ENCODE measurements at places on chromosomes 11 and 22.
A peak's percentile ranks its signal among the peaks of the same experiment; 100 is the strongest.

- DNase-seq, result no peak
These were observed 151.6 kb upstream of the MTMR2 start for GRCh38 chr11:96075532-96075959.

DNA sequence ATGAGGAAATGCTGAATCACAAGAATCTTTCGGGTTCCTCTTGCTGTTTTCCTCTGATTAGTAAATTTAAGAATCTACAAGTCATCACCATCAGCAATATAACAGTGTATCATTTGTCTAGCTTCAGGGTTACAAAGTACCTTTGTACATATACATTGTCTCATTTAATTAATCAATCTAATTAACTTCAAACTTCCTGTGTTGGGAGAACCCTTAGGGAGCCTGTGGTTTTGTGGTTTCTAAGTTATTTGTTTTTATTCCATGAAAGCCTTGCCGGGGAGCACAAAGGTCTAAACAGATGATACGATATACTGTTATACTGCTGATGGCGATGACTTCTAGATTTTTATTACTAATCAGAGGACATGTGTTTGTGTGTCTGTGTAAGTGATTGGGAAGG lies 41.0 kb downstream of the TIMP3 start:
- no peak for DNase-seq

DNA sequence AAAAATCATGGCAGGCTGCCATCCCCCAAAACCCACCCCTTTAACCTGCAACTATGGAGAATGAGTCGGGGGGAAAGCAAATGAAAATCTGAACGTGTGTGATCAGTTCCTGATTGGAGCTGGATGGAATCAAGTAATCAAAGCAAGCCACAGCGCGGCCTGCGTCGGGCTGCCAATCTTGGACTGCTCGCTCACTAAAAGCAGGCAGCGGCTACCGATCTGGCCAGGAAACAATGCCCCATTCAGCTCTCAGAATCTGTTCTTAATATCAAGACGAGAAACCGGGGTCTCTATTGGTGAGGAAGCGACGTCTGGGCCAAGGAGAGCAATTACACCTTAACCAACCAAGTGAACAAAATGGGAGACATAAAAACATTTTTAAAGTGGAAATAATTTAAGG lies 472.2 kb downstream of the SOX6 start:
- no peak for DNase-seq

GRCh38 chr11:1565173-1565903 lies 6.7 kb downstream of the DUSP8 start:
- no peak for DNase-seq

DNA sequence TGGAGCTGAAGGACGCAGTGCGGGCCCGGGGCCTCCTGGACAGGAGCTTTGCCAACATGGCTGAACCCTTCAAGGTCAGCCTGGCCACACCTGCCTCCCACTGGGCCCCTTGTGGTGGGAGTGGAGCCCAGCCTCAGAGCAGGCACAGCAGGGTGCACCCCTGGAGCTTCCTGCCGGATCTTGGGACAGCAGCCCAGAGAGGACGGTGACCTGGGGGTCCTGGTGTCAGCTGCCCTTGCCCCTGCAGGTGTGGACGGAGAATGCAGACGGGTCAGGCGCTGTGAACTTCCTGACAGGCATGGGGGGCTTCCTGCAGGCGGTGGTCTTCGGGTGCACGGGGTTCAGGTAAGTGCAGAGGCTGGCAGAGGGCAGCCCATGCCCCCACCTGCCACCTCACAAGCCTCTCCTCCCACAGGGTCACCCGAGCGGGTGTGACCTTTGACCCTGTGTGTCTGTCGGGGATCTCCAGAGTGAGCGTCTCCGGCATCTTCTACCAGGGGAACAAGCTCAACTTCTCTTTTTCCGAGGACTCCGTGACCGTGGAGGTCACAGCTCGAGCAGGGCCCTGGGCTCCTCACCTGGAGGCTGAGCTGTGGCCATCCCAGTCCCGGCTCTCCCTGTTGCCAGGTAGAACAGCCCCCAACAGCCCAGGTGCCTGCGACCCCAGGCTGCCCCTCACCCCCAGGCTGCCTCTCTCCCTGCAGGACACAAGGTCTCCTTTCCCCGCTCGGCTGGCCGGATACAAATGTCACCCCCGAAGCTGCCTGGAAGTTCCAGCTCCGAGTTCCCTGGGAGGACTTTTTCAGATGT lies 5.1 kb downstream of the PGGHG start:
- no peak for DNase-seq

- no peak for DNase-seq
These were observed 54.1 kb downstream of the MYH9 start for GRCh38 chr22:36333644-36334043.

DNA sequence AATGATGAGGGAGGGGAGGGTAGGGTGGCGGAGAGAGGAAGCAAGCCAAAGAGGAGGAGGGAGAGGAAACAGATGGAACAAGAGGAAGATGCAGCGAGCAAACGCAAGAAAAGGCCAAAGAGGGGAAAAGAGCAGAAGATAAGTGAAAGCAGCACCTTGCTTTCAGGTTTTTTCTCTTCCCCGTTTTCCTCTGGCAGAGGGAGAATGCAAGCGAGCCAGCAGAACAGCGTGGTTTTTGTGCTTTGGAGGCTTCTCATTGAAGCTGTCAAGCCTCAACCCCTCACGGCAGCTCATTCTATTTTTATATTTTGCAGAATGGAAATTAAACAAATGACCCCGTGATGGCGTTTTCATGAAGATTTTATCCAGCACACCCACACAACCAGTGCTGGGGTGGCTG lies 67.1 kb upstream of the GRAMD1B start:
- no peak for DNase-seq

DNA sequence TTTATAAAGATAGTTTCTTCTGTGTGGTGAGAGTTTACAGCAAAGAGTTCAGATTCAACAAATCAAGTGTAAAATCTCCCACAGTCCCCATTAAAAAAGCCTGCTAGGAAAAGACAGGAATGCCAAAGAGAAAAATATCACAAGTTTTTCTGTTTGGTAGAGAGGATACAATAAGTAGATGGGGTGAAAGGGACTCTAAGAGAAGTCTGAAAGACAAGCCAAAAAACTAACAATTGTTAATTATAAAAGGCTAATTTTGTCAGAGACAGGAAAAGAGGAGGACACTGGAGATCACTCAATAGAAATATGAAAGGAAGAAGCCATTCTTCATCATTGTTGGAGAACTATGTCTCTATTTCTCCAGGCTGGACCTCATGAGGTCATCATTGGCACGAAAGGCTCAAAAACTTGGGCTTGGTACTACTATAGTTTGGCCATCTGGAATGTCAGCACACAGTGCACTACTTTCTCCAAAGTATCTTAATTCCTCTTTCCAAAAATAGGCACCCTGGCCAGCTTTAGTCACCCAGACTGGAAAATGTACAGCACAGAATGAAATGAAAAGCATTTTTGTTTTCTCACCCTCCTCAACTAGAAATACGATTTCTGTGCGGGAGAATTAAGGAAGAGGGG lies 531 bp upstream of the SOX6 start:
- no peak for DNase-seq

DNA sequence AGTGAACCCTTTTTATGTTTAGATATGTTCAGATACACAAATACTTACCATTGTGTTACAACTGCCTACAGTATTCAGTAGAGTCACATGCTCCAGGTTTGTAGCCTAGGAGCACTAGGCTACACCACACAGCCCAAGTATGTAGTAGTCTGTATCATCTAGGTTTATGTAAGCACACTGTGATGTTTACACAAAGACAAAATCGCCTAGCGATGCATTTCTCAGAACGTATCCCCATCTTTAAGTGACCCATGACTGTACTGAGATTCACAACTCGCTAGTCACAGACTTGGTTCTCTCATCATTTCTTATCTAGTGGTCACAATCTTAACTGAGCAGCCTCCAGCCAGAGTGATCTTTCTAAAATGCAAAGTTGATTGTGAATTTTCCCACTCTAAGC lies 119.2 kb downstream of the RASSF10 start:
- DNase-seq, result no peak

GRCh38 chr11:132901638-132902471 lies 630.4 kb downstream of the OPCML start:
- no peak for DNase-seq

GRCh38 chr11:117907276-117908108 lies 21.7 kb downstream of the TMPRSS13 start:
- peak; percentile 56 for DNase-seq

GRCh38 chr22:29341849-29342127 lies 26.3 kb upstream of the RASL10A start:
- DNase-seq, result no peak

DNA sequence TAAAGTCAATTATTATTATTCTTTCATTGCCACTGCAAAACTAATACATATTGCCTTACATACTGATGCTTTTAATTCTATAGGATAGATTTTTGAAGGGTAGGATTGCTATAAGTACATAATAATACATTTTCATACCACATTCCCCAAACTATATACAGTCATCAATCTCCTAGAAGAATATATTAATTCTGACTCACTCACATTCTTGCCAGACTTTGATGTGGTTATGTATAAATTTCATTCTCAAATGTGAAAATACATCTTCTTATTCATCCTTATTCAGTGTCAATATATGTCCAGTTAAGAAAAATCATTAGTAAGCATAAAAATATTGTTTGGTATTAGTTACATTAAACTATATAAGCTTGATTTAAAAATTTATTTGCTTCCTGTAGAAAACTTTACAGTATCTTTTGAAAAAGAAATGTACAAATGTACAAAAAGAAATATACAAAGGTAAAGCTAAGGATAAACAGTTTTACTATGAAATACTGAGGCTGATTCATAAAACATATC lies 458.8 kb upstream of the CNTN5 start:
- no peak for DNase-seq

DNA sequence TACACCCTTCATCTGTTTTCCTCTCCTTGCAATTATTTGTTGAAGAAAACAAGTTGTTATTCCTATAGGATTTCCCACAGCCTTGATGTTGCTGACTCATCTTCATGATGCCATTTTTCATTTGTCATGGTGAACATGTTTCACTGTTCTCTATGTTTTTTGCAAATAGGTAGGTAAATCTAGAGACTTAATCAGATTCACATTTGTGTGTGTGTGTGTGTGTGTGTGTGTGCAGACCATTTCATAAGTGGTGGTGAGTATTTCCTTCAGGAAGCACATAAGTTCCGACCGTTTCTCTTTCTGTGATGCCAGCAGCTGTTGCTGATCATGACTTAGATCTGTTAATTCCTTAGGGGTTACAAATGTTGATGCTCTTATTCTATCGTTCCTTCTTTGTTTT lies 80.3 kb upstream of the IZUMO1R start:
- DNase-seq, result no peak

DNA sequence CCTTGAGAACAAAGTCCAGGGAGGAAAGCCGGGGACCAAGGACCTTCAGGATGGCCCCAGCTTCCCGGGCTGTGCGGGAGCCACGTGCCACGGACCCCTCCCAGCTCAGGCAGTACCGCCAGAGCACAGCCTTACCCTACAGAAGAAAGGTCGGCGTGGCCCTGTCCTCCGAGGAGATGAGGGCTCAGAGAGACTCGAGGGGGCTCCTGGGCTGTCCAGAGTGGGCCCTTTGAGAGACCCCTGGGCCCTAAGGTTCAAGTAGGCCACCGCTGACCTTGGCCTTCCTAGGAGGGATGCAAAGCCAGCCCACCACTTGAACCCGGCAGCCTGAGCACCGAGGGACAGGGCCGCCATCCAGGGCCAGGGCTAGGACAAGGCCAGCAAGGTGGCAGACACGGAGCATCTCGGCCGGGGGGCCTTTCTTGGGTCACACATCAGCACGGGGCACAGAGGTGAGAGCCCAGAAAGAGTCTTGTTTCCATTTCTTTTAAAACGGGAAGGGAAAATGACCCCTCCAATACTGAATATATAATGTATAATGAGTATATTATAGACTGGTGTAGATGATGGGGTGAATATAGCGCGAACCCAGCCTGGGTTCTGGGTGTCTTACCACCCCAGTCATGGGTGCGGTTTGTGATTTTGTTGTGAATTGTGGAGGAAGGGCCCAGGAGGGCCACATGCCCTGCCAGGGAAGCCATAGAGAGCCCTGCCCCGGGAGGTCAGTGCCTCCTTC lies 34.4 kb upstream of the PPARA start:
- no peak for DNase-seq

GRCh38 chr11:66784575-66784974 lies 55.6 kb upstream of the SPTBN2 start:
- no peak for DNase-seq

DNA sequence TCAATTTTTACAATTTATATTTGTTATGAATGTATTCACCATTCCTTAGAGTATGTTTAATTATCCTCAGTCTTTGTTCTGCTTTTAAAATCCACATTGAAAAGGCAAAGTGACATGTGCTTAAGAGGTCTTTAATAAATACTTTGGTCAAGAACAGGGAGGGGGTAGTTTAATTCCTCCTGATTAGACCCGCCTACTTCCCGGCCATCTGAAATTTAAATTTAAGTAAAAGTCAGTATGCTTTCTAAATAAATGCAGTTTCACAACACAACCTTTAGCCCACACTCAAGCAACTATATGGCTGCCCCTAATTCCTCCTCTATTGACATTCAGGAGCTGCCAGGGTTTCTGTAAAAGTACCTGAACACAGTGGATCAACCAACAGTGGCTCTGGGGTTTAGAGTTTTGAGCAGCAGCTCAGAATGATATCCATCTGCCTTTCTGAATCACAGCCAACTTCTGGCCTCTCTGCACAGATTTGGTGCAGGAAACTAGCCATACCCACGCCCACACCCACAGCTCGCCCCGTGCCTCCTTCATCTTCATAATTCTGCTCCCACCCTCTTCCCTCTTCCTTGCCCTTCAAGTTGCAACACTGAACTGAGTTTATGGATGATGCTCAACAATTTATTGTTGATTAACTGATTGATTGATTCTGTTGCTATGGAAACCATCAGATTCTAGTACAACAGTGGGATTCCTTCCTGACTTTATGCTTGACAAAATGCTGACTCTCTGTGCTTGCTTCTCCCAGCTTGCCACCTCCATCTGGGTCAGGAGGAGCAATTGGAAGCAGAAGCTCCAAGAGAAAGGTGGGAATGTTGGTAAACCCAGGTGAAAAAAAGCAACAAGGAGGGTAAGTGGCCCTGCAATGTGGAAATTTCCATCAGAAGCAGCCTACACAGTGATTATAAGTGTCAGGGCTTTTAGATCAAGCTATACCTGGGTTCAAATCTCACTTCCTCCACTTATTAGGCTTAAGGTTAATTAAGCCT lies 70.8 kb downstream of the PANX1 start:
- DNase-seq, result no peak

GRCh38 chr22:17707526-17707925 lies 66.7 kb downstream of the BID start:
- no peak for DNase-seq

DNA sequence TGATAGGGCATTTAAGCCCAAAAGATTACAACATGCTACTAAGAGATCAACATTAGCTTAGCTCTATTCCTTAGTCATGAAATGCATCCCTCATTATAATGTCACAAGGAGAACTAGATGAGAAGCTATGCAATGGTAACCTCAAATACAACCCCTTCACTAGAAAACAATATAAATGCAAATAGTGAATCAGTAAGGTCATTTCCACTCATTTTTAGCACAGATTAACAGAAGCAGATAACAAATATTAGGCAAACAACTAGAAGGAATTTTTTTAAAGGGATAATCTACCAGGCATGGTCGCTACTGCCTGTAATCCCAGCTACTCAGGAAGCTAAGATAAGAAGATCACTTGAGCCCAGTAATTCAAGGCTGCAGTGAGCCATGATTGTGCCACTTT lies 28.2 kb downstream of the SIK3 start:
- DNase-seq, result no peak

GRCh38 chr11:18294862-18295261 lies 27.1 kb downstream of the HPS5 start:
- DNase-seq, result no peak

- no peak for DNase-seq
These were observed 87.8 kb downstream of the MIAT start for GRCh38 chr22:26744892-26745808.

- no peak for DNase-seq
These were observed 1170.0 kb upstream of the CNTN5 start for GRCh38 chr11:97850701-97851100.

GRCh38 chr11:45931739-45932138 lies 9.3 kb downstream of the LARGE2 start:
- no peak for DNase-seq
